AG09309 (cell line): ENCODE measurements at places on chromosomes 2 and 18.

DNA sequence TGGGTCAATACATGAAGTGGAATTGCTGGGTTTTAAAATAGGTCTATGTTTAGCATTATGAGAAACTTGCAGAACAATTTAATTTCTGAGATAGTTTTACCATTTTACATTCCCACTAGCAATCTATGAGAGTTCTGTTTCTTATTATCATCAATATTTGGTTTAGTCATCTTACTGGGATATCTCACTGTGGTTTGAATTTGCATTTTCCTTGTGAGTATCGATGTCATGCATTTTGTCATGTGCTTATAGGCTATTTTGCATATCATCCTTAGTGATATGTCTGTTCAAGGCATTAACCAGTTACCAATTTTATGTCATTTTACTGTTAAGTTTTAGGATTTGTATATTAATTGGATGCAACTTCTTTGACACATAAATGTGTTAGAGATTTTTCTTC lies 204.4 kb downstream of the MCFD2 start:
- no peak for DNase-seq

GRCh38 chr2:161424891-161425727 lies 9.0 kb downstream of the TBR1 start:
- no peak for DNase-seq

DNA sequence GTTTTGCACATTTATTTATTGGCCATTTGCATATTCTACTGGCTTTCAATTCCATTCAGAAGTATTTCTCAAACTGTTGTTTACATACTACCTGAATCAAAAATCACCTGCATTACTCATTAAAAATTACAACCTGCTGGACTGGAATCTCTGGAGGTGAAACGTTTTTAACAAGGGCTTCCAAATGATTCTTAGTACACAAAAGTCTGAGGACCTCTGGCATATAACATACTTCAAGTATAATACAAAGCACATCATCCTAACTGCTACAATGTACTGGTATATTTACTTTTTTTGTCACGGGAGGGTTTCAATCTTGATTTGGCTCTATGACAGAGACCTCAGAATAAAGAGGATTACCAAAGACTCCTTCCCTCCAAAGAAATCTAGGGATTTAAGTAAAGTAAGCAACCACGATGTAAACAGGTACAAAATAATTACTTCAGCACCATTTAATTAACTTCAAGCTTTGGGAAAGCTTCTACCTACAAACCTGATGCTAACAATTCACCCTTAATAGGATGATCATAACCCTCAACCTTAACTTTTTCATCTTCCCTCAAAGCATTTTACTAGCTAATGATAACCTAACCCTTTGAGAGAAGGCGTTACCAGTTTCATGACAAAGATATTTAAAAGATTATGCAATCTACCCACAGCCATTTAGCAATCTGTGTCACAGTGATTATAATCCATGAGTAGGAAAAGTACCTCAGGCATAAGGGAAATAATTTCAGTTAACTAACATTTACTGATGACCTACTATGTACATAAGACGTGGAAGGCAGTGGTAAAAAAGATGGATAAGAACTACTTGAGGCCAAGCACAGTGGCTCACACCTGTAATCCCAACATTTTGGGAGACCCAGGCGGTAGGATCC lies 24.7 kb downstream of the ATAD2B start:
- peak; percentile 33 for DNase-seq

DNA sequence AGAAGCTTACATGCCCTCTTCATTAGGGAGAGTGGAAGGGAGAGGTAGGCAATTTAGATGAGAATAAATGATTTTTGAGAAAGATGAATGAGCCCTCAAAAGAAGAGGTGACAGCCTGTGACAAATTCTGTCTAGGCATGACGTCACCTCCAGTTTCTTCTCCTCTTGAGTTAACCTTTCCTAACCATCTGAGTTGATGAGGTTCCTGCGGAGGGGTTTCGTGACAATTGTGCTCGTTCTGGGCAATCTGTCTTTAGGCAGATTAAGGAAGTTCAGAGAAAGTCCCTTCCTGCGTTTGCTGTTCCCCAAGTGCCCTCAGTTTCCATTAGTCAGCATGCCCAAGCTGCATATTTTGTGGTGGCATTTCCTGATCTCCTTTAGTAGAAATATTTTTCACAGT lies 640.2 kb upstream of the SYT4 start:
- DNase-seq = no peak

GRCh38 chr18:30135938-30136337 lies 906.6 kb downstream of the DSC3 start:
- no peak for DNase-seq

DNA sequence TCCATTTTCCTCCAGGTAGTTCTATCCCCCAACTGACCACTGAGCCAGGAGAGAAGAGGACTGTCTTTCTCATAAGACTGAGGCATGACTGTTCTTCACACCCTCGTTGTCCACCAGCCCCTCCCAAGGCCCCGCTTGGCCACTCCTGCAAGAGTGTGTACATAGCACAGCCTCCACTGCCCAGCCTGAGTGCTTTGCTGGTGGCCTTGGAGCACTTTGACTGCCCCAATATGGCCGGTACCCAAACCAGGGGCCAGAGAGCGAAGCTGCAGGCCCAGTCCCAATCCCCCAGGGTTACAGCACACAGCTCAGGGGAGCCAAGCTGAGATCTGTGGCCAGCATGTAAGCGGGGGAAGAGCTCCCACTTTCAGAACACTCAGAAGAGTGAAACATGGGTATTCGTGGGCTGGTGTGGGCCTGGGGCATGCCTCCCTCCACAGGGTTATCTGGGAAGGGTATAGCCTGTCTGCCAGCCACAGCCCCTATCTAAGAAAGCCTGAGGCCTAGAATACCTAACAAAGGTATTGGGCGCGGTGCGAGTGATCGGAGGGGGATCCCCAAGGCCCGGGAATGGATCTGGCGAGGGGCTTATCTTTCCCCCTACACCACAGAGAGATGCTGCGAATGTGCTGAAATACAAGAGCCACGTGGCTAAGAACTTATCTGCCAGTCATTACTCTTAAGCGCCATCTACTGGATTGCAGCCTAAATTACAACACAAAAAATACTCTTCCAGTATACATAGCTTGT lies 163.8 kb downstream of the WDPCP start:
- no peak for DNase-seq

- no peak for DNase-seq
Measured at GRCh38 chr2:132252191-132252893, 90.6 kb upstream of the ANKRD30BL start.

- DNase-seq = no peak
Measured at GRCh38 chr2:147460155-147460554, 384.7 kb upstream of the ACVR2A start.

DNA sequence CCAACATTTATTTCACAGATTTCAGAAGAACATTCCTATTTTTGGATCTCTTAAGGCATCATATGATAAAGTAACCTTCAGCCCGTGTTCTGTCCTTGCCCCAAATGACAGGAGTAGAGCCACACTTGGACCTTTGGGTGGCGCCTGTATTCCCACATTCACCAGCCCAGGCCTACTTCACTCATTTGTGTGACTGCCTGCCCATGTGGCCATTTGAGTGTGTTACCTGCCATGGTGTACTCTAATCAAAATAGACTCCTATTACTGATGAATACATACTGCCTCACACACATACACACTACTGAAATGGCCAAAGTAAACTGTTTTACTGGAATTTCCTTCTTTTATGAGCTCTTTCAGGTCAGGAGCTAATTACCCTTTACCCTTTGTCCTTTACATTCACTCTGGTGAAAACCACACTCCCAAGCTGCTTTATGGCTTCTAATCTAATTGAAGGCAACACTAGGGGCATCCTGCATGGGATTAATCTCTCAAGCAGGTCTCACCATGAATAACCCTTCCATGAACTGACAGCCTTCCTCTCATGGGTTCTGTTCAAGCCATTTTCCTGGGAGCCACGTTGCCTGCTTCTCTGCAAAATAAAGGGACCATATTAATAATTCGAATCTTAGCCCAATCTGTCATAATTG lies 271.0 kb upstream of the GALNT5 start:
- no peak for DNase-seq

DNA sequence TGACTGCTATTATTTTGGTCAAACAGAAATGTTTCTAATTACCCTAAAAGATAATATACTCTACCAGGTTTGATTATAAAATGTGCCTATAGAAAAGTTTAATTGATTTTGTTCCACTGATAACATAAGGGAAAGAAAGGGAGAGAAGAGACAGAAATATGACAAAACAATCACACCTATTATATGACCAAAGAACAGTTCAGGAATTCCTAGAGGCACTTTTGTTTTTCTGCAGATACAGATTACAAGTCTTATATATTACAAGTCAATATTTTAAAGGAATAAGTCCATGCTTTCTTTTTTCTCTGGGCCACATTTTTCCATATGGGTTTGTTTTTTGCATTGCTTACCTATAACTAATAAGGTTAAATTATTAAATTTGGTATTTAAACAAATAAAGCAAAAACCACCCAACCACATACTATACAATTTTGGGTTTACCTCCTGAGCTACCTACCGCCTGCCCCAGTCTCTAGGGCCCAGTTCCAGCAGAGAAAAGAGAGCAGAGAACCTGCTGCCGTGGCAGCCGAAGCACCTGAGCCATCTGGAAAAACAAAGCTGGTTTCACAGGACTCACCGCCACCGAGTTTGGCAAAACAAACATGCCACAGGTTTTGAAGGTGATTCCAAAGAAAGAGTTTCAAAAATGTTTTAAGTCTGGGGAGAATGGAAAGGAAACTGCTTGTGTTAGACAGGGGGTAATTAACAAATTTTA lies 92.1 kb downstream of the DYM start:
- no peak for DNase-seq

DNA sequence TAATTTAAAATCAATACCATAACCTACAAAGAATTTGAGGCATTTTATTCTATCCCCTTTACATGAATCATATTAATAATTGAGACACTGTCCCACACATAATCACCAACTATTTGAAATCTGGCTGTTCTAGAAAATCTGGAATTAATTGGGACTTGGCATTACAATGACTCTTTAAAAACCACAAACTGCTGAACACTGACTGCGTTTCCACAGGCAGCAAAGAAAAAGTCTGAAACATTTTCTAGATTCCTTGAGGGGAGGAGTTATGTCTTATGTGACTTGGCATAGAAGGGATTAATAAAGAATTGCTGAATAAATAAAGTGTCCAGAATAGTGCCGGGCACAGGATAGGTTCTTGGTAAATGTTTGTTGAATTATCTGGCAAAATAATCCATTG lies 61.4 kb downstream of the GPR39 start:
- peak; percentile 67 for DNase-seq

- DNase-seq = no peak
Measured at GRCh38 chr2:222424276-222424728, at the start of gene SGPP2. Gene SGPP2, plus strand, starts transcription at chr2:222424543. Its CDS starts 60 bp downstream, at chr2:222424603.

DNA sequence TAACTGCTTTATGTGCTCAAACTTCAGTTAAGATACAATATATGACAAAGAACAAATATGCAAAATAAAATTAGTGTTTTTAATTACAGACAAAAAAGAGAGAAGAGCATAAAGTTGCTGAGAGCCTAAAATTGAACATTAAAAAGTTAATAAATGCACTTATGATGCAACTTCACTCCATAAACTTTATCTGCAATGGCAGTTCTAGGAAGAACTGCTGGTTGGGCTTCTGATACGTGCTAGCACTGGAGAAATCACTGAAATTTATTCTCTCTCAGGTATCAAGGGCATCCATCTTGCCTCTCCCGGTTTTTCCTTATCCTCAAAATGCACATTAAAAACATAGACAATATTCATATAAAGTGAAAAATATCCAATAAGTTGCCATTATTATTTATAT lies 35.7 kb downstream of the MYO3B start:
- no peak for DNase-seq
